Trophoblast cell (in vitro differentiated cells and primary cell): ENCODE measurements at places on chromosomes 3 and 15.

DNA sequence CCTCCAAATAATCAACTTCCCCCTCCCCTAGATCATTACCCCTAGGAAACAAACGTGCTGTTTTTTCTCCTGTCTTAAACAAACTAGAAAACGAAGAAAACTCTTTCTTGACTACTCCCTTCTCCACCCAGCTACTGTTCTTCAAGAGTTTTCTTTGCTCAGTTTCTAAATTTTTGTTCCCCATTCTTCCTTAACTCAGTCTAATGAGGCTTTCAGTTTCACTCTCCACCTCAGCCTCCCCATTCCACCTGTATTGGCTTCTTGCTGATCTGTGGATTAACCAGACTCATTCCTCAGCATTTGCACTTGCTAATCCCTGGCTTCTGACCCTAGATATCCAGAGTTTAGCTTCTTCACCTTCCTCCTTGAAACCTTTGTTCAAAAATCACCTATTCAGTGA, 26.8 kb downstream of the SERPINI1 start:
- no peak for DNase-seq

GRCh38 chr15:40825661-40826422, 2.7 kb downstream of the PPP1R14D start:
- DNase-seq = peak; percentile 98

- DNase-seq = no peak
Measured at GRCh38 chr15:64807051-64807749, 18.2 kb downstream of the PIF1 start.

GRCh38 chr3:126416943-126417342, 22.2 kb downstream of the CFAP100 start:
- no peak for DNase-seq

DNA sequence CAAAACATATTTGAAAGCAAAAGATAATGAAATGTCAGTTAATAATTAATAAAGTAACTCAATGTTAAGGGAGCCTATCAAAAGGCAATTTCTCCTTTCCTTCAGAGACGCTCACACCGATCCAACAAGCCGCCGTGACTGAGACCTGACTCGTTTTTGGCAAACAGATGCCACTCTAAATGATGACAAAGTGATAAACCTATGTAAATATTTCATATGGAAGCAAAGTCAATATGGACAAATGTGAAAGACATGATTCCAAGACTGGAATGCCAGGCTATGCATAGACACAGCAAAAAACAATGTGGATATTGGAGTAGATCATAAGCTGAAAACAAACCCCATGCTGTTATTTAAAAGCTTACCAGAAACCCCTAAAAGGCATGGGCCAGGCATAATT, 137.2 kb upstream of the SUCLG2 start:
- no peak for DNase-seq

DNA sequence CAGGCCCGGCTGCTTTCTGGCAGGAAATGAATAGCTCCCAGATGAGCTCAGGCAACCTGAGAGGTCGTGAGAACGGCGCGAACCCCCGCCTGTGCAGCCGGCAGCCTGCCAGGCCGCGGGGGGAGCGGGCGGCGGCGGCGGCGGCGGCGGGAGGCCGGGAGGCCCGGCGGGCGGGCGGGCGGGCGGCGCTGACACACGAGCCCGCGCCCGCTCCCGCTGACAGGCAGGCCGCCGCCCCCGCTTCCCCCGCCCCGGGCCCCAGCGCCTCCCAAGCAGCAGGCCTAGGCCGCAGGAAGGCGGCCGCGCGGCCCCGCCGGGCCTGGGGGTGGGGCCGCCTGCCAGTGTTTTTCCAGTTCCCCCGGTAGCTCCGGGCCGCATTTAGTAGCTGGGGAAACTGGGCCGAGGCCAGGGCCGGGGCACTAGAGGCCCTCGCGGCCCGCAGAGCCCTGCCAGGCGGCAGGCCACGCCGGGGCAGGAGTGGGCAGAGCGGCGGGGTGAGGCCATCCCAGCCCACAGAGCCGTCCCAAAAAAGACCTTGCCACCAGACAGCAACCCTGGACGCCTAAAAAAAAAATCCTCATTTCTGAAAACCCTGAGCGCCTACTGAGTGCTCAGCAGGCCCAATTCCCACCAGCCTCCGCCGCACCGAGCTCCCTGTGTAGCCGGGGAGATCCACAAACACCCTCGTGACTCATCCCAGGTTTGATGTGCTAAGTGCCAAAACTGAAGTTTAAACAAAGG, 5.6 kb downstream of the HES1 start:
- peak; percentile 84 for DNase-seq

DNA sequence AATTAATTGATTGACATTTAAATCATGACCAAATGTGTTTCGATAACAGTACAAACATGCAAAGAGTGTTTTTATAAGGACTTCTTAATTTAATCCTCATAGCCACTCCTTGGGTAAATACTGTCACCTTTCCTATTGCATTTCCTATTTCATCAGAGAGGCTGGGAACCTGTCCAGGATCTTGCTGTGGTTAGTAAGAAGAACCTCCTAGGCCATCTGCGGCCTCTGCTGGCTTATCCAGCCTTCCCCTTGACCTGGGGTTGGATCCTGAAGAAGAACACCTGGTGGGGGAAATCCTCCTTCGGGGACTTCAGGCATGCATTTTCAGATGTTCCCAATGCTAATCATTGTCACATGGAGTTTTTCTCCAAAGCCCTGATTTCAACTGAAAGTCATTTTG, 25.5 kb downstream of the GLDN start:
- DNase-seq = no peak

- DNase-seq = no peak
Measured at GRCh38 chr15:80739919-80740318, 39.3 kb upstream of the CEMIP start.

DNA sequence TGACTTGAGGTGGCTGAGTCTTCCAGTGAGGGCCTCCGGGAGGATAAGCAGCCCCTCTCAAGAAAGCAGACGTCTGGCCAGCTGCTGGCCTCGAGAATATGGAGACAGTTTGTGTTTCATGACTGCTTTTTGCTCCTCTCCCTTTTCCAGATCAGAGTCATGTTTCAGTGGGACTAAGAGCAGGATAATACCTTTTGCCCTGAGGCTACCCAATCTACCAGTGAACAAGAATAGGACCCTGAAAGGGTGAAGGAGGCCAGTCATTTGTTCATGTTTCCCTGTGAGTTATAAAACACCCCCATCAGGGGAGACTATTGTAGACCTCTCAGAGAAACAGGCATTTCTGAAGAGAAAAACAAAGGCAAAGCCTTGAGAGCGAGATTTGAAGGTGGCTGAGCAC, 137.4 kb downstream of the RYR3 start:
- DNase-seq = no peak

DNA sequence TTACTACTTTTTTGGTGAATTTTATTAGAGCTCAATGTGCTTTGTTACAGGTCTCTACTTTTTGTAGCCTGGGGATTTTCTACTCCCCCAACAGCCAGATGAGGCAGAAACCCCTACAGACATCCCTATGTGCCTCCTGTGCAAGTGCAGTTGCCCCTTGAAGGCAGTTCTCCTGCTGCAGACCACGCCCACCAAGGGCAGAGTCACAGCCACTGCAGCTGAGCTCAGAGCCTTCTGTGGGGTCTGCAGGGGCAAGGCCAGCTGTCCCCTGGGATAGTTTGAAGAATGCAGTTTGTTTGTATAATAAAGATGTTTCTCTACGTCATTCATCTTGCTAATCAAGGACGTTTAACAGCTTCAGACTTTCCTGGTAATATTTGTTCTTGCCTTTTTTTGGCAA, 76.8 kb downstream of the NPAP1 start:
- DNase-seq = no peak

DNA sequence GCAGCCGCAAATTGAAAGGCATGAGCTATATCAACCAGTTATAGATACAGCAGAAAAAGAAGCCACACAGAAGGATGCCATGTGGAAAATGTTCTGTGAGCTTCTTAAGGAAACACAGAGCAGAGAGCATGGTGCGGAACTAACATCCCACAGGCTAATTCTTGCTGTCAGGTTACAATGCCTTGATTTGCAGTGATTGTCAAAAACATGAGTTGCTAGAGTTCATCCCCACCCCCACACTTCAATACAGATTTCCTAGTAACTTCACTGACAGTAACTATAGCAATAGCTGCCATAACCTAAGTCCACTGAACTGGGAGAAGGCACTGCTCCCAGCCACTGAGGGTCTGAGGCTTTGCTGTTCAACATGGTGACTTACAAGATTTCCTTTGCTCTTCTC, 821.6 kb downstream of the SQOR start:
- DNase-seq = no peak
